Heart left ventricle (tissue), 16 donors: ENCODE measurements at places on chromosomes 1 and 21. TPM values are rescaled to one million over a fixed set of nuclear protein-coding genes. Genes with fewer than 3 reads are reported as not detected.

The COL16A1 gene
- 12.1 TPM for total RNA-seq

The CKS1B gene
- 14.2 TPM for total RNA-seq

The EMC1 gene
- 36.9 TPM for total RNA-seq

The EFNA3 gene
- 0.61 TPM for total RNA-seq

The GPR3 gene
- 0.38 TPM for total RNA-seq

The CR1 gene
- total RNA-seq: 2.3 TPM

The UTS2 gene
- total RNA-seq: not detected

The SERINC2 gene
- 0.94 TPM for total RNA-seq

The TAS1R1 gene
- not detected for total RNA-seq

The NPL gene
- 2.3 TPM for total RNA-seq

The RNASEL gene
- 2.5 TPM for total RNA-seq

The LGR6 gene
- 2.7 TPM for total RNA-seq

The KCNJ9 gene
- not detected for total RNA-seq

The RNU1-1 gene
- 2,470 TPM for total RNA-seq

The LCE7A gene
- total RNA-seq: not detected

The LRRC39 gene
- total RNA-seq: 123 TPM

The CELA2B gene
- total RNA-seq: not detected

The GLIS1 gene
- not detected for total RNA-seq

The HCRTR1 gene
- total RNA-seq: not detected

The TSPEAR gene
- total RNA-seq: 1.1 TPM

The AADACL4 gene
- total RNA-seq: not detected

The VWA5B1 gene
- total RNA-seq: 0.31 TPM

The ANKRD34A gene
- total RNA-seq: 1.4 TPM

The CENPS gene
- 8.0 TPM for total RNA-seq

The RC3H1 gene
- total RNA-seq: 32.0 TPM

The HTR6 gene
- total RNA-seq: not detected

The HEYL gene
- total RNA-seq: 23.9 TPM

The TRAF3IP3 gene
- total RNA-seq: 10.6 TPM

The NASP gene
- total RNA-seq: 42.6 TPM

The E2F2 gene
- 0.25 TPM for total RNA-seq

The FAM167B gene
- 13.7 TPM for total RNA-seq

The CLDN17 gene
- total RNA-seq: not detected

The SLAMF9 gene
- total RNA-seq: not detected

The LRRN2 gene
- 1.1 TPM for total RNA-seq

The DDR2 gene
- 23.8 TPM for total RNA-seq

The KRTAP19-1 gene
- total RNA-seq: not detected

The WNT3A gene
- not detected for total RNA-seq

The TAS1R2 gene
- not detected for total RNA-seq
